ENCODE measurements at places on chromosomes 6 and 20.
A peak's percentile ranks its signal among the peaks of the same experiment; 100 is the strongest.

GRCh38 chr20:61684583-61685235, 381.0 kb downstream of the TAF4 start:
- no peak for DNase-seq

DNA sequence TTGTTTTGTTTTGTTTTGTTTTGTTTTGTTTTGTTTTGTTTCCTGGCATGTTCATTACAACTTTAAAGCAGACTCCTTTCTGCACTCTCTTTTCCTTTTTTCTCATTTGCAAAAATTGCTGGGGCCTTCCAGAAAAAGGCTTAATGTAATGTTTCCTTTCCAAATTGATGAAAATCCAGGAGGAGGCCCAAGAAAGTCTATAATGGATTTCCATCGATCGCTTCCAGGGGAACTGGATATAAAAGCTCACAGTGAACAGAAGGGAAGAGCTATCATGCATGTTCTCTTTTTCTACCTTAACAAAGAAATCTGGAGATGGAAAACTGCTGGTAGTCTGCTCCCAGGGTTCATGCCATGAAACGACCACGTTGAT, 28.7 kb downstream of the ISM1 start:
- DNase-seq: no peak

DNA sequence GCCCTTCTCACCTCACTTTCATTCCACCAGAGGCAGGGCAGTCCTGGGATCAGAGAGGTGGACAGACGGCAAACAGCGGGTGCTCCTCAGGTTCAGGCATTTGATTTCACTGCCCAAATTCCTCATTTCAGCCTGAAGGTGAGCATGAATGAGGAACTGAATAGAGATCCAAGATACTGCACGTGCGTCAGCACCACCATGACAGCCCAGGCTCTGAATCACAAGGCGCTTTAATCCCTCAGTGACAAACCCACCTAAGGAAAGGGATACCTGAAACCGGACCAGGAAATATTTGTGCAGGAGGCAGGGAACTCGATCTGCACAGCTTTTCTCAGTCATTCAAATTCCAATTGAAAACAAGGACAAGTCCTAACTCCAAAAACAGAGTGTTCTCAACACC, 174.8 kb upstream of the HEY2 start:
- DNase-seq: no peak

DNA sequence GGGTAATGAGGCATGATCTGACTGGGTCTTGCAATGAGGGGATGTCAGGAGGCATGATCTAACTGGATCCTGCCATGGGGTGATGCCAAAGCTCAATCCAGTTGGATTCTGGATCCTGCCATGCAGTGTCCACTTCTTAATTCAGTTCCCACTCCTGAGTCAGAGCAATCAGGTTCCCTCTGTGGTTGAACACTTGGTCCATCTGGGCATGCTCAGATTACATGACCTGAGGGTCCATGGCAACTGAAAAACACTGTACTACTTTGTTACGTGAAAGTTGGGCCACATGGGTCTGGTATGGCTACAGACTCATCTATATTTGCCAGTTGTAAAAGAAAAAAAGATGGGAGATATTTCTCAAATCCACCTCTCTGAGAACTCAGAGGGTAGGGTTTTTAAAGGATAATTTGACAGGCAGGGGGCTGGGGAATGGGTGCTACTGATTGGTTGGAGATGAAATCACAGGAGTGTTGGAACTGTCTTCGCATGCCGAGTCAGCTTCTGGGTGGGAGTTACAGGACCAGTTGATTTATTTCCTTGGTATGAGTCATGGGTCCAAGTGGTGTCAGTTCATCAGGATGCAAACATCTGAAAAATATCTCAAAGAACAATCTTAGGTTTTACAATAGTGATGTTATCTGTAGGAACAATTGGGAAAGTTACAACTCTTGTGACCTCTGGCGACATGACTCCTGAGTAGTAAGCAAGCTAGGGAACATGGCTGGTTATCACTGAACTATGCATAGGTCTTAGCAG, 21.6 kb downstream of the C6orf163 start:
- no peak for DNase-seq

DNA sequence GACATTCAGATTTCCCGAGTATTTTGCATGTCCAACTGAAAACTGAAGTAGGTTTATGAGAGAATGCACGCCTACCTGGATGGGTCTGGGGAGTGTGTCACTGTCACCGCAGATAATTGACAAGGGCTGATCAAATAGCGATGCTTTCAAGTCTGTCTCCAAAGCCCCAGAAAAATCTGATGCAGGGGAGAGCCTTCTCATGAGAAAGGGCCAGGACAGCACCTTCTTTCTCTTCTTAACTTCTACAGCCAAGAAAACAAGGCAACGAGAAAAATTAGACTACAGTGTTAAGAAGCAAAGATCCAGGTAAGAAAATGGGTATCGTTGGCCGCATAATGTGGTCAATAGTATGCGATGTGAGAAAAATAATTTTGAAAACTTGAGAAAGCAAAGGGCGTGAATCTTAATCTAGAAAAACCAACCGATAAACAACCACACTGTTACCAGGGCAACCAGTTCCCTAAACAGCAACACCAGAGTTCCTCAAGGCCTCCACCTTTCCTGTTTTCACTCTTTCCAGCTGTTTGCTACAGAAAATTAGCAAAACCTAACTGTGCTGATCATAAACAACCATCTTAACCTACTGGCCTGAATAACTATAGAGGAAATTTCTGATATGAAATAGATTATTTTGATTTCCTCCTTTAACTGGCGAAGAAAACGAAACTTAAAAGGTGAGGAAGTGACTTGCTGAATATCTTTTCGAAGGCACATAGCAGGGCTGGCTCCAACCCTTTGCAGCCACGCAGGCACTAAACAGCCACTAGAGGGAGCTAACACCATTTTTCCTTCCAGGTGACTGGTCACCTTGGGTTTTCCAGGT, 2.6 kb downstream of the TAGAP start:
- peak; percentile 80 for DNase-seq

- no peak for DNase-seq
These were observed 60.3 kb downstream of the BMP6 start for GRCh38 chr6:7786214-7786661.

- DNase-seq: no peak
These were observed 3.7 kb downstream of the RAD21L1 start for GRCh38 chr20:1229541-1229940.

- DNase-seq: no peak
These were observed 191.5 kb downstream of the CDH4 start for GRCh38 chr20:61443443-61444126.

- DNase-seq: no peak
These were observed 68.1 kb upstream of the PMEPA1 start for GRCh38 chr20:57777911-57778310.

GRCh38 chr20:30610751-30611150, 646.7 kb upstream of the DEFB115 start:
- DNase-seq: no peak

DNA sequence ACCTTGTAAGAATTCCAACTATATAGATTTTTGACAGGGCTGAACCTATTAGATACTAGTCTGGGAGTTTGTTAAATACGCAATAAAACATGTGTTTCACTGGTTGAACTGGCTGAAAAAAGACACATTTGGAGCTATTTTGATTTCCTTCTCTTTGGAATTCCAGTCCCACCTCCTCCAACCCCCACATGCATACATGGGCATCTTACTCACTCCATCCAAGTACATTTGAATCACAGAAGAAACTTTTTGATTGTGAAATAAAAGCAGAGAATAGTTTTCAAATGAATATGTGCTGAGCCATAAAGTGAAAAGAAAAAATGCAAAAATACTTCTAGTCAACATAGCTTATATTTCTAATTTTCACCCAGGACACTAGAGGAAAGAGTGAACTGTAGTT, 33.9 kb upstream of the STXBP5 start:
- DNase-seq: no peak

DNA sequence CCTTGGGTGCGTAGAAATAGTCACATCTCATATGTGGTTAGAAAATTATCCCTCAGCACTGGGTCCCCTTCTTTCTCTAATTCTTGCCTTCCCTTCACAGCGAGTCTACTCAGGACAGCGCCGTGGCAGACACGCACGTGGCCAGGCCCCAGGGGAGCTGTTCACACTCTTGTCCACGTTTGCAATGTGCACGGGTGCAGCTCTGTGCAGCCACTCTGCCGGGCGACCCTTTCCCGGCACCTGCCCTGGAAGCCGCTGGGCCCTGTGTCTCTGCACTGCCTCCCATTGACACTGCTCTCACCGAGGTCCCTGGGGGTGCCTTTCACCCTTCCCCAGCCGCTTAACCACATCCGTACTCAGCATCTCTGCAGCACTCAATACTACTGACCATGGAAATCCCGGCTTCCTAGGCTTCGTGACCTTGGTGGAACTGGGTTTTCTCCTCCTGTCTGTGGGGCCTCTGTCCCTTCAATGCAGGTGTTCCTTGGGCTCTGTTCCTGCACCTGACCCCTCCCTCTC, 104.9 kb downstream of the DACT2 start:
- no peak for DNase-seq

GRCh38 chr6:10723567-10723881, 654 bp downstream of the TMEM14C start:
- DNase-seq: no peak

GRCh38 chr20:35870541-35871258, 83.6 kb downstream of the SCAND1 start:
- DNase-seq: no peak

GRCh38 chr6:146847426-146847825, 248.7 kb downstream of the ADGB start:
- no peak for DNase-seq

DNA sequence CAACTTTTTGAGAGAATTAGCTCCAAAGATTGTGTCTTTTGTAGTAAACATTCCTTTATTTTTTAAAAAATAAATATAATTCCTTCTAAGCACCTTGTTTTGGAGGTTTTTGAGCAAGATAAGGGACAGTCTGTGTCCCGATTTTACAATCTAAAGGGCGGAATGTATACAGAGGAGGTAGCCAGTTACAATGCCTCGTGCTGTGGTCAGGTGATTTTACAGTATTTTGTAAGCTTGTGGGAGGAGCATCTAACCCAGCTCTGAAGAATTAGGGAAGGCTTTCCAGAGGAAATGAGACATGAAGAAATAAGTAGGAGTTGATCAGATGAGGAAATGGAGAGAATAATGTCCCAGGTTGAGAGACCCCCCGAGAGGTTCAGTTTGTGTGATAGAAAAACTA, 1.3 kb downstream of the HINT3 start:
- DNase-seq: peak; percentile 25

GRCh38 chr6:449486-450419, 58.2 kb downstream of the IRF4 start:
- no peak for DNase-seq

GRCh38 chr20:54214566-54214965, 6.7 kb downstream of the PFDN4 start:
- no peak for DNase-seq

GRCh38 chr20:39264506-39265172, 302.5 kb downstream of the DHX35 start:
- peak; percentile 81 for DNase-seq

DNA sequence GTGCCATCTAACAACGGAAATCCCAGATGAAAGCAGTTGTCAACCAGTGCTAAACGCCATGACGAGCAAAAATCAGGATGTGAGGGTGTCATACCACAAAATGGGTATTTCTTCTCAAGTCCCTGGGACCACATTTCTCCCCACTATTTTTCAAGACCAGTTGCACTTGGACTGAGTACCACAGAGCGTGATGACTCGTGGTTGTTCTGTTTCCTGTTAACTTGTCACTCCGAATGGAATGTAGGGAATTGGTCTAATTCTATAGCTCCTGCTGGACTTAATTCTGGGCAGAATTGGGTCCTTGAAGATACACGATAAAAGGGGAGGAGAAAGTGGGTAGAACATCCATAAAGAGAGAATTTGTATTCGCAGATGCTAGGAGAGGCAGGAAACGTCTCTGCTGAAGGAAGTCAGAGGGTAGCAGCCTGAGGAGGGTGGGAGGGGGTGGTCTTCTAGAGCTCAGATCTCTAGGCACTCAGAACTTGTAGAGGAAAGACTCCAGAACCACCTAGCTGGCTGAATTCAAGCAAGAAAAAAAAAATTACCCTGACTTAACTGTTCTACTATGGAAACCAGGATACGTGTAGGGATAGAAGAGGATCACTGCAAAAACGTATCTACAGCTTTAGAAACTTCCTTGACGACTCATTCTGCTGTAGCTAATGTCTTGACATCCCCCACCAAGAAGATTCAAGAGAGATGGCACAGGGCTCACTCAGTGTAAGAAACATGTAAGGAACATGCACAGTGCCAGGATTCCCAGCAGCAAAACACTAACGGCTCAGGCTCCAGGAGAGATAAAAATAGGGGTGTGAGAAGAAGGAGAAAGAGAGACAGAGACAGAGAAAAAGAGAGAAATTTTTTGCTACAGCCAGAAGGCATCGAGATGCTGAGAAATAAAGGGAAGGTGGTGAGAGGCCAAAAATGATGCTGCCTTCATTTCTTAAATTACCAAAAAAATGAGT, 494.7 kb downstream of the CD83 start:
- no peak for DNase-seq

GRCh38 chr6:169685860-169686259, 16.0 kb downstream of the WDR27 start:
- no peak for DNase-seq

GRCh38 chr6:105926318-105926717, 159.8 kb upstream of the PRDM1 start:
- DNase-seq: no peak

GRCh38 chr6:138203315-138203714, 15.0 kb downstream of the PBOV1 start:
- no peak for DNase-seq

- DNase-seq: no peak
These were observed 32.5 kb downstream of the BFSP1 start for GRCh38 chr20:17498641-17499040.

GRCh38 chr20:48558906-48559305, 268.9 kb downstream of the PREX1 start:
- DNase-seq: no peak

- DNase-seq: no peak
These were observed 2.9 kb upstream of the TRMT11 start for GRCh38 chr6:125983246-125983945.

- peak; percentile 40 for DNase-seq
These were observed 117.2 kb upstream of the THBS2 start for GRCh38 chr6:169370666-169371343.

DNA sequence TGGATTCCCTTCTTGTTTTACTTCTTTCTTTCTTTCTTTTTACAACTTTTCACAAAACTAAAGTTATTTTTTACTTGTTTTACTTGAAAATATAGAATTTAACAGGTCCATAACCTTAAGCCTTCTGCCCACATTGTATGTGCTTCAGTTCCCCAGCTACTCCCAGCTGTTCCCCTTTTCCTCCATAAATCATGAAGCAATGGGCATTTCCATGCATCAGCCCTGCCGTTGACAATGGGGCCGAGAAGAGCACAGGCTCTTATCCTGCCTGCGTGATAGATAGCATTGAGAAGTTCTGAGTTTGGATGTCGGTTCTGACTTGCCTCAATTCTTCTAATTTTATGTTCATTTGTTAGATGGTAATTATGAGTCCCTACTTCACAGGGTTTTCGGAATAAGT, 583.8 kb downstream of the CDH26 start:
- DNase-seq: no peak
